GM23248 (cell line): ENCODE measurements at places on chromosomes 6 and 20. TPM values are rescaled to one million over a fixed set of nuclear protein-coding genes. Genes with fewer than 3 reads are reported as not detected.
A peak's percentile ranks its signal among the peaks of the same experiment; 100 is the strongest.

The FLOT1 gene
- 156 and 165 TPM in 2 replicates for total RNA-seq

The PSORS1C1 gene
- 0.22 and 0.25 TPM in 2 replicates for total RNA-seq

The TFAP2B gene
- not detected in 2 replicates for total RNA-seq

The BANF2 gene
- total RNA-seq = not detected in 2 replicates

DNA sequence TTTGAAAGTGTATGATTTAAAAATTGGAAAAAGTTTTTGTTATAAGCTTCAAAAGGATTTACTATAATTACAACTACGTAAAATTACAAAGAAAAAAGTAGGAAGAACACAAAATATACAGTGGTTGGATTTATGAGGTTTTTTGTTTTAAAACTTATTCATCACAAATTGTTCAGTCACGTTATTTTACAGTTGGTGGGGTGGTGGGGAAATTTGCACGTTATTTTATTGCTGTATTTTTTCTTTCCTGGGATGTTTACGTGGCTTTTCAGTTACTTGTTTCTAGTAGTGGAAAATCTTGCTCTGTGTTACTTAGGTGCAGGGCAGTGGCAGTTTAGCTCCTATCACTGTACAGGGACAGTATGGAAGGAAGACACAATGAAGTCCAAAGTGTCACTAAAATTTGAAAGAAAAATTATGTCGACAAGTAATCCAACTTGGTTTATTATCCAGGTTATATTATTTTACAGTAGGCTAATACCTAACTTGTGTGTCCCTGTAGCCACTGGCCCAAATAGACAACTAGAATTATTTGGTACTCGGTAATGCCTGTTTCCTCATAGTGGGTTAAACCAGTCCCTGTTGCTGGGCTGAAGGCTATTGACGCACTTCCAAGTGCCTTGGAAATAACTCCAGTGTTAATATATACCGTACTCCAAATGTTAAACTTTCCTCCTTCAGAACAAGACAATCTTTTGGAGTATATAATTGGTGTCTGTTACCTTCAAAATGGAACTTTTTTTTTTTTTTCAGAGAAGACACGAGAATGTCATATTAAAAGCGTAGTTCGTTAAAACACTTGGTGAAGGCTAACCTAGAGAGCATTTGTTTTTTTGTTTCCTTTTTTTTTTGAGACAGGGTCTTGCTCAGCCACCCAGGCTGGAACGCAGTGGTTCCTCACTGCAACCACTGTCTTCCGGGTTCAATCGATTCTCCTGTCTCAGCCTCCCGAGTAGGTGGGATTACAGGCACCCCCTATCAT is 4.6 kb downstream of the JARID2 start:
- DNase-seq = no peak
- peaks cover 13% of the 10 kb centered on the region for H3K4me1 ChIP-seq
- no peaks in the 10 kb centered on the region for H3K36me3 ChIP-seq
- peak overlapping the region; percentile 79 for H3K27ac ChIP-seq
- H3K27me3 ChIP-seq = no peaks in the 10 kb centered on the region

GRCh38 chr20:36463212-36464061 is 77.9 kb upstream of the MYL9 start:
- no peaks in the 10 kb centered on the region for H3K36me3 ChIP-seq
- peak; percentile 40 for DNase-seq
- peak overlapping the region; percentile 87 for H3K4me3 ChIP-seq
- H3K27me3 ChIP-seq = no peaks in the 10 kb centered on the region
- H3K27ac ChIP-seq = peak overlapping the region; percentile 92

GRCh38 chr6:27502508-27503435 is 29.9 kb upstream of the ZNF184 start:
- no peaks in the 10 kb centered on the region for H3K36me3 ChIP-seq
- H3K4me3 ChIP-seq = peak overlapping the region; percentile 85
- 0 out of 2 replicates have a peak, but pooled peaks cover 5% of the 10 kb centered on the region for H3K27me3 ChIP-seq
- peak overlapping the region; percentile 31 for H3K27ac ChIP-seq
- H3K4me1 ChIP-seq = peaks cover 8% of the 10 kb centered on the region; the same call in 1 of the 2 replicates
- DNase-seq = peak; percentile 68

GRCh38 chr6:33069021-33069738 is 4.3 kb downstream of the HLA-DPA1 start:
- no peak overlapping the region for H3K27ac ChIP-seq
- H3K27me3 ChIP-seq = no peaks in the 10 kb centered on the region
- H3K4me3 ChIP-seq = no peak overlapping the region
- H3K4me1 ChIP-seq = no peaks in the 10 kb centered on the region
- no peak for DNase-seq

DNA sequence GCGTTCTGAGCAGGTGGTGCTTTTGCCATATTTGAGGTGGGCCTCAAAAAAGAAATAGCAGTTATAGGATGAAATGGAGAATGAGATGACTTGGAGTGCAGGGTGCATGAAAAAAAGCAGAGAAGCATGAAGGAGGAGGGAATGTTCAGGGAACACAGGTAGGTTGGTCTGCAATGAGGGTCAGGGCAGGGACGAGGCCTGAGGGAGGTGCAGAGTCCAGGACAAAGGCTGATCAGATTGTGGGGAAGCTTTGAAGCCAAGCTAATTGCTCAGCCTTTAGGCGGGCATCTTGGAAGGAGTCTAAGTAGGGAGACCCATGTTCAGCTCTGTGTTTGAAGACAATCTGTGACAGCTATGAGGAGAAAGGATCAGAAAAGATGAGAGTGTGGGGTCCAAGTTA is 12.0 kb downstream of the TRAM2 start:
- DNase-seq = no peak
- H3K4me1 ChIP-seq = peaks cover 67% of the 10 kb centered on the region
- peaks cover 12% of the 10 kb centered on the region; the same call in 1 of the 2 replicates for H3K36me3 ChIP-seq
- no peaks in the 10 kb centered on the region for H3K27me3 ChIP-seq
- H3K4me3 ChIP-seq = no peak overlapping the region

DNA sequence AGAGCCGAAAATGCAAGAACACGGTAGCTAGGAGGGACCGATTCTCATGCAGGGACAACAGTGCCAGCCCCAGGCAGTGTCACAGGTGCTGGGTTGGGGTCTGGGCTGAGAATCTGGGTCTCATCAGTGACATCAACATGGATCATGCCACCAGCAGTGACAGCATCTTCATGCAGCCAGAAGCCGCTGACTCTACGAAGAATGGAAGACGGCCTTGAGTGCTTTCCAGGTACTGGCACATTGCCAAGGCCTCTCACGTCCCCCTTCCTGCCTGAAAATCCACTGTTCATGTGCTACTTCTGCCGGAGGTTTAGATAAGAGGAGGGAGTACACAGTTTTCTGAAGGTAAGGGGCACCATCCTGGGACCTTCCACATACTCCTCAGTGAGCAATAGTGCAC is 141.1 kb upstream of the FOXQ1 start:
- H3K36me3 ChIP-seq = no peaks in the 10 kb centered on the region
- H3K4me1 ChIP-seq = no peaks in the 10 kb centered on the region
- H3K27me3 ChIP-seq = no peaks in the 10 kb centered on the region
- H3K4me3 ChIP-seq = no peak overlapping the region
- no peak for DNase-seq
- H3K27ac ChIP-seq = no peak overlapping the region

GRCh38 chr20:45019027-45019761 is 52.9 kb downstream of the STK4 start:
- H3K4me3 ChIP-seq = no peak overlapping the region
- H3K27me3 ChIP-seq = no peaks in the 10 kb centered on the region
- no peak for DNase-seq
- H3K36me3 ChIP-seq = peaks cover 11% of the 10 kb centered on the region; the same call in 1 of the 2 replicates
- H3K4me1 ChIP-seq = peaks cover 40% of the 10 kb centered on the region
- no peak overlapping the region for H3K27ac ChIP-seq

DNA sequence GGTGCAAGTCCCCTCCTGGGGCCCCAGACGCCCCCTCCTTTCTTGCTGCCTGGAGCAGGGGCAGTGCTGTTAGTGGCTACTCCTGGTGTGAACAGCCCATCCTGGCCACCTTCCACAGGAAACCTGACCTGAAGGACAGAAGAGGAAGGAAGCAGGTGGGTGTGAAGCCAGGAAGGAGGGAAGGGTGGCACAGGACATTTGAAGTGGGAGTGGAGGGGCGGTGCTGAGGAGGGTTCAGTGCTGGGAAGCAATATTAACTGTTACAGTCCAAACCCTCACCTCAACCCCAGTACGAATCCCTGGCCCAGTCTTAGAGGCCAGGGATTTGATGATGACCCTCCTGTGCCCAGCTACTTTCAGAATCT is 766 bp downstream of the PRICKLE4 start:
- no peak overlapping the region for H3K27ac ChIP-seq
- no peak for DNase-seq
- H3K36me3 ChIP-seq = no peaks in the 10 kb centered on the region
- H3K27me3 ChIP-seq = no peaks in the 10 kb centered on the region
- H3K4me1 ChIP-seq = 0 out of 2 replicates have a peak, but pooled peaks cover 8% of the 10 kb centered on the region
- H3K4me3 ChIP-seq = peak overlapping the region; percentile 88; the same call in 1 of the 2 replicates

GRCh38 chr6:90284236-90285041 is 12.2 kb downstream of the BACH2 start:
- peak overlapping the region; percentile 12; the same call in 1 of the 2 replicates for H3K27ac ChIP-seq
- H3K4me1 ChIP-seq = peaks cover 21% of the 10 kb centered on the region
- H3K36me3 ChIP-seq = no peaks in the 10 kb centered on the region
- peak; percentile 95 for DNase-seq
- H3K4me3 ChIP-seq = peak overlapping the region; percentile 62

GRCh38 chr20:46331611-46332361 is 23.5 kb upstream of the CDH22 start:
- H3K27me3 ChIP-seq = peaks cover 36% of the 10 kb centered on the region
- no peaks in the 10 kb centered on the region for H3K36me3 ChIP-seq
- no peaks in the 10 kb centered on the region for H3K4me1 ChIP-seq
- DNase-seq = no peak

DNA sequence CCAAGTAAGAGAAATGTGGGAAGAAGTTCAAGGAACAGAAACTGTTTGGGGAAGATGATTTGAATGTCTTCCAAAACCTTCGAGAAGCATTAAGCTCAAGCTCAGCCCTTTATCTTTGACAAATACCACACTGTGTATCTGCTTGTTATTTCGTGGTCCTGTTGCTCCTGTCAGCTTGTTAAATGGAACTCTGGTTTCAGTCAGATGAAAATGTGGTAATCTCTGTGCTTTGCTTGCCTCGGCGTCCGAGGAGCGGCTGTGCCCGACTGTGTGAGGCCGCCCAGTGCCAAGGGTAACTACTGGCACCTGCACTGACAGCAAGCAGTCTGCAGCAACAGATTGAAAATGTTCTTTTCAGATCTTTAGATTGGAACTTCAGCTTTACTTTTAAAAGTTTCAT is 577.9 kb upstream of the FLRT3 start:
- DNase-seq = no peak
- no peak overlapping the region for H3K27ac ChIP-seq
- H3K4me3 ChIP-seq = no peak overlapping the region

- H3K27ac ChIP-seq = no peak overlapping the region
- H3K36me3 ChIP-seq = no peaks in the 10 kb centered on the region
- H3K4me3 ChIP-seq = no peak overlapping the region
- H3K4me1 ChIP-seq = peaks cover 19% of the 10 kb centered on the region
- H3K27me3 ChIP-seq = no peaks in the 10 kb centered on the region
These were observed 673.1 kb downstream of the HTR1B start for GRCh38 chr6:76790045-76790796.

DNA sequence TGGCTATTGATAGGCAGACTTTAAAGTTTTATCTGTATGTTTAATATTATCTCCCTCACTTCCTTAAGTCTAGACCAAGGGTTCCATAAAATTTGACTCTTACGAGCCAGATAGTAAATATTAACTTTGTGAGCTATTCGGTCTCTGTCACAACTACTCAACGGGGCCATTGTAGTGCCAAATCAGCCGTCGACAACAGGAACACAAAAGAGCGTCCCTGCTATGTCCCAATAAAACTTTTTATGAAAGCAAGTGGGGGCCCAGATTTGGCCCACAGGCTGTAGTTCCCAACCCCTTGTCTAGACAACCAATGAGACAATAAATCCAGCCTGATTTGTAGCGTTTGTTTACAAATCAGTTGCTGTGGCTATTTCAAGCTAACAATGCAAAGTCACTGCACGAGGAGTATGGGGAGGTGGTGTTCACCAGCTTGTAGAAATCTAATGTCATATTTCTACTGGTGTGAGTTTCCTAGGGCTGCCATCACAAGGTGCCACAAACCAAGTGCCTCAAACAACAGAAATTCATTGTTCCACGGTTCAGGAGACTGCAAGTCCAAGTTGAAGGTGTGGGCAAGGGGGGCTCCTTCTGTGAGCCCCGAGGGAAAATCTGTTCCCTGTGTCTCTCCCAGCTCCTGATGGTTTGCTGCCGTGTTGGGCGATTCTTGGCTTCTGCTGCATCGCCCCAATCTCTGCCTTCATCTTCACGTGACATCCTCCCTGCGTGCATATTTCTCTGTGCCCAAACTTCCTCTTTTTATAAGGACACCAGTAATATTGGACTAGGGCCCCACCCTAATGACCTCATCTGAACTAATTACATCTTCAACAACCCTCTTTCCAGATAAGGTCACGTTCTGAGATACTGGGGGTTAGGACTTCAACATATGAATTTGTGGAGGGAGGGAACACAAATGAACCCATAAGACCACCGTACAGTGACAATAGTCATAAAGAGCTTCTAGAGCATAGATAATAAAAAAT is 356.0 kb upstream of the JARID2 start:
- no peak for DNase-seq
- H3K36me3 ChIP-seq = no peaks in the 10 kb centered on the region
- H3K27ac ChIP-seq = no peak overlapping the region
- no peaks in the 10 kb centered on the region for H3K27me3 ChIP-seq
- no peak overlapping the region for H3K4me3 ChIP-seq
- H3K4me1 ChIP-seq = no peaks in the 10 kb centered on the region

GRCh38 chr6:148509800-148510581 is 167.4 kb downstream of the SASH1 start:
- peak overlapping the region; percentile 100 for H3K27ac ChIP-seq
- H3K27me3 ChIP-seq = no peaks in the 10 kb centered on the region
- H3K36me3 ChIP-seq = peaks cover 10% of the 10 kb centered on the region

GRCh38 chr6:125554456-125554855 is 195.0 kb upstream of the HEY2 start:
- no peaks in the 10 kb centered on the region for H3K36me3 ChIP-seq
- no peaks in the 10 kb centered on the region for H3K4me1 ChIP-seq
- DNase-seq = peak; percentile 18
- H3K4me3 ChIP-seq = no peak overlapping the region
- no peaks in the 10 kb centered on the region; the same call in 1 of the 2 replicates for H3K27me3 ChIP-seq
- no peak overlapping the region for H3K27ac ChIP-seq

DNA sequence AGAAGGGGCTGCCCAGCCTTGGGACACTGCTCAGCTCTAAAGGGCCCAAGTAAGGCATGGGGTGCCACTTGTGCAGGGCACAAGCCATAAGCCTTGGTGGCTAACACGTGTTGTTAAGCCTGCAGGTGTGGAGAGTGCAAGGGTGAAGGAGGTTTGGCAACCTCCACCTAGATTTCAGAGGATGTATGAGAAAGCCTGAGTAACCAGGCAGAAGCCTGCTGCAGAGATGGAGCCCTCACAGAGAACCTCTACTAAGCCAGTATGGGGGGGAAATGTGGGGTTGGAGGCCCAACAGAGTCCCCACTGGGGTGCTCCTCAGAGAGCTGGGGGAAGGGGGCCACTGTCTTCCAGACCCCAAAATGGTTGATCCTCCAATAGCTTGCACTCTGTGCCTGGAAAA is 32.6 kb downstream of the SERINC1 start:
- no peaks in the 10 kb centered on the region for H3K4me1 ChIP-seq
- H3K36me3 ChIP-seq = peaks cover 39% of the 10 kb centered on the region
- no peaks in the 10 kb centered on the region for H3K27me3 ChIP-seq
- H3K4me3 ChIP-seq = no peak overlapping the region
- H3K27ac ChIP-seq = no peak overlapping the region
- no peak for DNase-seq

GRCh38 chr6:158739673-158740072 is 79.5 kb downstream of the EZR start:
- H3K4me1 ChIP-seq = peaks cover 9% of the 10 kb centered on the region
- no peak overlapping the region for H3K27ac ChIP-seq
- H3K4me3 ChIP-seq = no peak overlapping the region
- H3K27me3 ChIP-seq = no peaks in the 10 kb centered on the region
- H3K36me3 ChIP-seq = no peaks in the 10 kb centered on the region
